NCI-H1930 (cell line): ENCODE measurements at places on chromosomes 12 and 14.

DNA sequence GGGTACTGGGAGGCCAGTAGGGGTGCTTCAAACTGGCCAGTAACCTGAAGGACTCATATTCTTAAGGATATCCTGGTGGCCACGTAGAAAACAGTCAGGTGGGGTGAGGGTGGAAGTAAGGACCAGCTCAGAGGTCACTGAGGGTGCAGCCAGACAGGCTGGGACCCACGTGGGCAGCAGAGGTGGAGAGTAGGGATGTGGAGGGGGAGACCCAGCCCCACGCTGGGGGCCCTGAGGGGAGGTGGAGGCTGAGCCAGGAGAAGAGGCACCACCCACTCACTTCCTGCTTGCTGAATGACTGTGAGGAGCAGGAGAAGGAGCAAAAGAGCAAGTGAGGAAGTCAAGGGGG lies 12.6 kb upstream of the SERPINA3 start:
- DNase-seq = no peak

DNA sequence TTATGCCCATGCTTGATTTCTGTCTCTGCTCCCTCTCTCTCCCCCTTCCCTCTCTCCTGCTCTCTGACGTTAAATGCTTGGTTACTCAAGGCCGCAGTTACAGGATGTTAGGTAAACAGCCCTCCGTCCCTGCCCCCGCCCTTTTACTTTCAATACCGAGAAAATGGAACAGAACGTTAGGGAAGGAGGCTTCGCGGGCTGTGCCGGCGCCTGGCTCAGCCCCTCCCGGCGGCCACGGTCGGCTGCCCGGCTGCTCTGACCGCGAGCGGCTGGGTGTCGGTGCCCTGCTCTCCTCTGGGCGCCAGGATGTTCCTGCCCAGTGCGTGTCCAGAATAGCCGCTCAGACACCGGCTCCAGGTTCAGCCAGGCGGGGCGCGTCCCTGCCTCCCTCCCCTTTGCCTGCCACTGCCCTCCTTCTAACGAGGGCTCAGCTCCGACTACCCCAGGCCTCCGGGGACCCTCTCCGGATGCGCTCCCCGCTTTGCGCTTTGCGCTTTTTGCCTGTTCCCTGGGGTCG lies 166.1 kb downstream of the ADCK1 start:
- DNase-seq = no peak

- DNase-seq = no peak
Measured at GRCh38 chr12:109744026-109744425, 30.4 kb downstream of the FAM222A start.

DNA sequence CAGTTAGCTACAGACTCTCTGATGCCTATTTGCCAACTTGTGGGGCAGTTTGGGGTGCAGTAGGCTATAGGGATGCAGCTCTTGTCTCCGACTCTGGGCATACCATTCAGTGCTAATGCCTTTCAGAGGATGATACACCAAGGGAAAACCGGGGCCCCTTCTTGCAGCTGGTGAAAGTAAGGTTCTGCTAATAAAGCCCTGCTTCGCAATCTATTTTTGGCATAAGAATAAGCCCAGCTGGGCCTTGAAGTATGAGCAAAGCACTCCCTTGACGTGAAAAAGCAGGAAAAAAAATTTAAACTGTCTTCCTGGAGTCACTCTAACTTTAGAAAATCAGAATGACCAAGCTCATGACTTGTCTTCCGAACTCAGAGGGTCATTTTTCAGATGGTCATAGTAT lies 124.1 kb upstream of the RBM19 start:
- no peak for DNase-seq

DNA sequence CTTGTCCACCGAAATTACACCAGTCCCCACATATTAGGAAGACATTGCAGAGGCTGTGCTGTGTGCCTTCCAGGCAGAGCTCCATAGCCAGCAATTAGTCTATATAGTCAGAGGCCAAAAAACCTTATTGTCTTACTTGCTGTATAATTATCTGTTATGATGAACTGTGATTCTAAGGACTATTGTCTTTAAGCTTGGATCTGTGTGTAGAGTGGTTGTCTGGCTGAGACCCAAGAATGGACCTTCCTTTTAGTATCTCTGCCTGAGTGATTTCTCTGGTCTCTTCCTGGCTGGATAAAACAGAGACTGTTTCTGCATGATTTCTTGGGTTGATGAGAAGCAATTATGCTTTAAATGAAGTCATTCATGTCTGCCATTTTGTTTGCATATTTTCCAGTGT lies 465.3 kb downstream of the PRKD1 start:
- DNase-seq = peak; percentile 68

DNA sequence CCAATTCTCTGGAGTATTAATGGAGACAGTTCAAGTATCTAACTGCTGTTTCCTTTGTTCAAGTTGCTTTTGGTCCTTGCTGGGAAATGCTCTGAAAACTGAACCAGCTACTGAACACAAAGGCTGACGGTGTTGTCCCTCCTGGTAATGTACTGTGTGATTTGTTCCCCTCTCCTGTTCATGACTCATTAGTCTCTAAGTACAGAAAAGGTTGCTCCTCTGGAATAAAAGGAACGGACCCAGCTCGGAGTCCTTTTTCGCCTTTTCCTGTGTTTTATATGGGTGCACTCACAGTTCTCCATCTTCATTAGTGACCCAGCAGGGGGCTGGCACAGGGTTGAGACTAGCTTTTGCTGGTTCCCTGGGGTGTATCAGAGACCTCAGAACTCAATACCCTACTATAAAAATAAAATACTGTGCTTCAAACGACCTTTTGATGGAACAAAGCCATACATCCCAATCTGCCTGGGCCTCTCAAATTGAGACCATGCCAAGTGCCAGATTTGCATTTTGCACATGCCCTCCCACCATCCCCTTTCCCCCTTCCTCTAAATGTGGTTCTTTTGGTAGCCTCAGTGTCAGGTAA lies 269.7 kb downstream of the RAD51B start:
- peak; percentile 92 for DNase-seq

DNA sequence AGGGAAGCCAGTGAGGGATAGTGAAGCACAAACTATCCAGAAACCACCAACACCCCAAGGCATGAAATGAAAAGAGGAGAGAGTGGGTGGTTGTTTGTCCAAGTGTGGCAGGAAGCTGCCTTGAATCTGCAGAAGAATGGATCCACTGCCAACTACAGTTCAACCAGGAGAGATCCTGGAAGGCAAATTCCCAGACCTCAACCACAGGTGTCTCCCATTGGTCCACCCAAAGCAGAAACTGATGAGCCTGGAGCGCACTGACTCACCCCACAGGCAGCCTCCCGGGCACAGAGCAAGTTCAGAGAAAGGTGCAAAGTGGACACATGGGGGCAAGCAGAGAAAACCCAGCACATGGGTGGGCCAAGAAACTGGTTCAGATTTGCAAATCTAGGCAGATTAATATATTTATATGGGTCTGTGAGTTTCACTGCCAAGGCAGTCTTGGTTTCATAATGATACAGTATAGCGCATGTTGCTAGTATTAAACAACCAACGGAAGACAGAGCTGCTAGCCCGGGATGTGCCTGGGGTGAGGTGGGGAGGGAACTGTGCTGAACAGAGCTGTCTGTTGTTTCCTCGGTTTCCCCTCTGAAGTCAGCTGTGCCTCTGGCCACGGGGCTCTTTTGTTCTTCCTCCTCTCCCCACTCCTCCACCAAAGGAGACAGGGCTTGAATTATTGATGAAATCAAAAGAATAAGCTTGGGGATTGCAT lies 416.2 kb upstream of the CCDC196 start:
- no peak for DNase-seq

GRCh38 chr12:109572506-109572845 lies 828 bp downstream of the MMAB start:
- no peak for DNase-seq

DNA sequence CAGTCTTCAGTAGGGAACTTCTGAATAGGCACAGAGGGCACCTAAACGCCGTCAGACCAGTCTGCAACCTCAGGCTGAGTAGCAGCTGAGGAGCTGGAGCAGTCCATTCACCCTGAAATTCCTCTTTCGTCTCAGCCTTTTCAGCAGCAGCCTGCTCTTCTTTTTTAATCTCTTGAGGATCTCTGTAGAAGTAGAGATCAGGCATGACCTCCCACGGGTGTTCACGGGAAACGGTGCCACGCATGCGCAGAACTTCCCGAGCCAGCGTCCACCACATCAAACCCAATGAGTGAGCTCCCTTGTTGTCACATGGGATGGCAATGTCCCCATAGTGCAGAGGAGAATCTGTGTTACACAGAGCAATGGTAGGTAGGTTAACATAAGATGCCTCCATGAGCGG lies 11.1 kb upstream of the MARK3 start:
- peak; percentile 31 for DNase-seq

- DNase-seq = no peak
Measured at GRCh38 chr14:56124327-56124726, 6.1 kb downstream of the PELI2 start.

DNA sequence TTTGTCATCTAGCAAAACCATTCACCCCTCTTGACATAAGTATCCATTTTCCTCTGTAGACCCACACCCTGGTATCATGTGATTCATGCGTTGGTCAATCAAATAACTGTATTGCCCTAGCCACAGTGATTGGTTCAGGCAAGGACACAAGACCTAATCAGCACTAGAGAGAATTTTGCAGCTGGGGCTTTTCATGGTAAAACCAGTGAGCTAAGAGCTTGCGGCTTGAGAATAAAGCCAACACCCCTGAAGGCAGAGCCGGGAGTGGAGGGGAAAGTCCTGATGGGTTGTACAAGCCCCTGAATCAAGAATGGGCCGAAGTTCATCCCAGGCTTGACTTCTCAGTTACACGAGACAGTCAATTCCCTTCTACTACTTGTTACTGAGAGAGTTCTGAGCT lies 33.2 kb upstream of the LTBP2 start:
- DNase-seq = no peak

DNA sequence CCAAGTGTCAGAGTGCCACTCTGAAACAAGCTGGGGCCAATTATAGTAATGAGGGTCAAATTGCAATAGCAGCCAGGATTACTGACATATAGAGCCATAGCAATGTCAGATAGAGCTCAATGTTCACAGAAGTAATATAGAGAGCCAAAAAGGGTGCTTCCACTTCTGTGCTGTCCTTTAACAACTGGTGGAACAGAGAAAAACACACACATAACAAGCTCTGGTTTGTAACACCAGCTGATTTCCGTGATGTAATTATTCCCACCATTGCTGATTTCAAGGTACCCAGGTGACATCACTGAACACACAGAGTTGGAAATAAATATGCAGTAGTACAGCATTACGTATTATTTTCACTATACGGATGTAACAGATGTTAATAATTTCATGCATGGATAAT lies 3.0 kb upstream of the CLEC2B start:
- DNase-seq = no peak

DNA sequence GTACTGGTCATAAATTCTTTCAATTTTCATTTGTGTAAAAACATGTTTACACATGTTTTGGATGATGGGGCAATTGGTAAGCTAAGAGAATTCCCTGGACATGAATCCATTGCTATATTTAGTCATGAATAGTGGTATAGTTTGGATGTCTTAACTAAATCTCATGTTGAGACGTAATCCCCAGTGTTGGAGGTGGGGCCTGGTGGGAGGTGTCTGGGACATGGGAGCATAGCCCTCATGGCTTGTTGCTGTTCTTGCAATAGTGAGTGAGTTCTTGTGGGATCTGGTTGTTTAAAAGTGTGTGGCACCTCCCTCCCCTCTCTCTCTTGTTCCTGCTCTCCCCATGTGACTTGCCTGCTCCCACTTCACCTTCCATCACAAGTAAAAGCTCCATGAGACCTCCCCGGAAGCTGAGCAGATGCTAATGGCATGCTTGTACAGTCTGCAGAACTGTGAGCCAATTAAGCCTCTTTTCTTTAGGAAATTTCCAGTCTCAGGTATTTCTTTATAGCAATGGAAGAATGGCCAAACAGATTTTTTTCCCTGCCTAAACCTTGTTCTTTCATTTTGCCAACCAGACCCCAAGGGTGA lies 33.6 kb downstream of the CTSG start:
- DNase-seq = no peak

DNA sequence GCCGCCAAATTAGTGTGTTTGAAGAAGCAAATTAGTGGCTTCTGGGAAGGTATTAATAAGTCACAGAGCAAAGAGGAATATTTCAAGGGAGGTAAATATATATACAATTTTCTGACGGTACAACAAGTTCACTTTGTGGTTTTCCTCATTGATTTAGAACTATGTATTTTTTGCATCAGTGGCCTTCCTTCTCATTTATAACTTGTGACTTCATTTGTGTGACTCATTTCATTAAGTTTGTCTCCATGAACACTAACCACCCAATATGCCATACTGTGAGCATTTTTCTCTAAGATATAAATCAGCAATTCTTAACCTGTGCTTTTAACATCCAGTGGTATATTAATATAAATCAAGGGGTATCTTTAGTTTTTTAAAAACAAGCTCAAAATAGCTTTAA lies 29.3 kb upstream of the ARHGAP5 start:
- no peak for DNase-seq

GRCh38 chr12:94149781-94150239 lies 1.4 kb downstream of the PLXNC1 start:
- DNase-seq = no peak
